ENCODE measurements at places on chromosomes 2 and 18. TPM values are rescaled to one million over a fixed set of nuclear protein-coding genes. Genes with fewer than 3 reads are reported as not detected.

The DSG3 gene
- total RNA-seq, result not detected

The POTEC gene
- 0.09 TPM for total RNA-seq

DNA sequence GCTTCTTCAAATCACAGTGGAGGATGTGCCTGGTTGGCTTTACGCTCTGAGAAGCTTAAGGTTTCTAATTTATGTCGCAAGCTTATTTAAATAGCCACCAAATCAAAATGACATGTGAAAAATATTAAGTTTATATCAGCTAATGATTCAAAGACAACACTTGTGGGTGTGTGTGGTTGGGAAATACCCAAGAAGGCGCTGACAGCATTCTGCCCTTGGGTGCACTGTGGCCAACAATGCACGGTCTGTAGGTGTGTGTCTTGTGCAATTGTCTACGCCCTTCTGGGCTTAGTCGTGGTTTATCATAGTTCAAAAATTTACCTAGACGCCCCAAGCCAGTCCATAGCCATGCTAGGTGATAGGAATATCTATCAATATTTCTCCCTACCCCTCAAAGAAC is 60.9 kb downstream of the KCTD1 start:
- DNase-seq, result no peak

GRCh38 chr2:60555066-60555782 is 1.8 kb upstream of the BCL11A start:
- DNase-seq, result no peak

DNA sequence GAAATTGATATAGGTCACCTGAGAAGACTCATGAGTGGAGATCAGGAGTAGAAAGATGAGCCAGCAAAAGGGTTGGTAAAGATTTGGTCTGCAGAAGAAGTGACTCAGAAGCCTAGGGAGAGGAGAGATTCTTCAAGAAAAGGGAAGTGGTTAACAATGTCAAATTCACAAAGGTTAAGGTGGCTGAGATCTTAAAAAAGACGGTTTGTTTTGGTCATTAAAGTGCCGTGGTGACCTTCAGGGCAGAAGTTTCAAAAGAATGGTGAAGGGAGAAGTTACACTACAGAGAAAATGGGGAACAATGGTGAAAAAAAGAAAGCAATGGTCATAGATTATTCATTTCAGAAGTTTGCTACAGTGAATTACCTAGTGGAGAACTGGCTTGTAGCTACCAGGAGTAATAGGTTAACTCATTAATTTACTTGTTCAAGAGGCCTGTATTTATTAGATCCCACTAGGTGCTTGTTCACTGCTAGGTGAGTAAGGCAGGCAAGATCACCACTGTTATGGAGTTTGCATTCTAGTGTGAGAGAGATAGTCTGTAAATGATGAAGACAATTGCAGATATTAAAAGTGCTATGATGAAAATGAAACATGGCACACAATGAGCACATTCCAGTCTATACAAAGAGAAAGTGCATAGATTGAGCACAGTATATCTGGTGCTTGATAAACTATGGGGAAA is 43.0 kb downstream of the FBXO48 start:
- DNase-seq, result no peak

- DNase-seq, result no peak
Measured at GRCh38 chr2:56449449-56449860, 265.7 kb downstream of the CCDC85A start.

GRCh38 chr2:192500550-192501200 is 305.9 kb upstream of the TMEFF2 start:
- no peak for DNase-seq

DNA sequence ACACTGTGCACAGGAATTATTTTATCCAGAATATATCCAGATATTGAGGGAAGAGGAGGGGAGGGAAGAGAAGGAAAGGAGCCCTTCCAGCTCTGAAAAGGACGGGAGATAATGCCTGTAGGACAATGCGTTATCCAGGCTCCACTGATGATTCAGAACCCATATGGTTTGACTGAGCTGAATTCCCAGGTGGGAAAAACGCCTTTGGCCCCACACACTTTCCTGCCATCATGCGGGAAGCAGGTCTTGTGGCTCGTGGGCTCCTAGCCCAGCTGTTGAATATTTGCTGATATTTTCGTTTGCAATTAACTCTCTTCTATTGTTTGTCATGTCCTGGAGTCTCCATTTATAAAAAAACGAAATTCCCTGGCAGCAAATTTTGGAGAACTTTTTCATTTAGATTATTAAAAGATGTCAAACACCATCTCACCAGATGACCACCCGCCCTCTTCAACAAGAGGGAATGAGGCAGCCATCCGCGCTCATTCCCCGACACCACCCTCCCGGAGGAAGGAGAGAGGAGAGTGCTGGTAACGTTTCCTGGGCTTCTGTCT is 8.9 kb downstream of the COL6A3 start:
- DNase-seq, result no peak

DNA sequence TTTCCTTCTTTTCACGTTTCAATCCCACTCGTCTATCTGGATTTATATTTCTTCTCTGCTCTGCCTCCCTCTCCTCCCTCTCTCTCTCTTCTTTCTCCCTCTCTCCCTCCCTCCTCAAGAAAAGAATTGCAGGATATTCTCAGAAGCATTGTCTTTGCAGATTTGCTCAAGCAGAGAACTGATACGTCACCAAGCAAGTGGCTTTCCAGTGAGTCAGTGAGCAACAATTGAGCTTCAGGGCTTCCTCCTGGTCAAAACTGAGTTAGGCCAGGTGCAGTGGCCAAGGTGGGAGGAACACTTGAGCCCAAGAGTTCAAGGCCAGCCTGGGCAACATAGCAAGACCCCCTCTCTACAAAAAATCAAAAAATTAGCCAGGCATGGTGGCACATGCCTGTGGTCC is 151.1 kb downstream of the SMAD2 start:
- DNase-seq, result no peak
